ENCODE measurements at places on chromosomes 5 and 9.

DNA sequence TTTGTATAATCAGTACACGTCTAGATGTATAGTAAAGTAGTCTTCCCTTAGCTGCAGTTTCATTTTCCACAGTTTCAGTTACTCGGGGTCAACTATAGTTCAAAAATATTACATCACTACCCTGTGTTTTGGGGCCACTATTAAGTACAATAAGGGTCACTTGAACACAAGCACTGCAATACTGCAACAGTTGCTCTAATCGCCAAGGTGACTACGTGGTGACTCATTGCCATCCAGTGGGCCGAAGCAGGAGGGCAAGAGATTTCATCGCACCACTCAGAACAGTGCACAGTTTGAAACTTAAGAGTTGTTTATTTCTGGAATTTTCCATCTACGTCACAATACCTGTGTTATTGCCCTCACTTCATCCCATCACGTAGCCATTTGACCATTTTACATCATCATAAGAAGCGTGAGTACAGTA is at the start of gene ARL14EPL:
Gene ARL14EPL (plus strand): TSS at position 379 of the 424 bp plus-strand sequence. CDS start 18,994 bp downstream, outside the sequence.
- peak; percentile 1 for DNase-seq

GRCh38 chr9:89706731-89707191 is 101.9 kb downstream of the GADD45G start:
- DNase-seq = no peak

GRCh38 chr5:149047462-149047861 is 15.4 kb downstream of the SH3TC2 start:
- DNase-seq = no peak

DNA sequence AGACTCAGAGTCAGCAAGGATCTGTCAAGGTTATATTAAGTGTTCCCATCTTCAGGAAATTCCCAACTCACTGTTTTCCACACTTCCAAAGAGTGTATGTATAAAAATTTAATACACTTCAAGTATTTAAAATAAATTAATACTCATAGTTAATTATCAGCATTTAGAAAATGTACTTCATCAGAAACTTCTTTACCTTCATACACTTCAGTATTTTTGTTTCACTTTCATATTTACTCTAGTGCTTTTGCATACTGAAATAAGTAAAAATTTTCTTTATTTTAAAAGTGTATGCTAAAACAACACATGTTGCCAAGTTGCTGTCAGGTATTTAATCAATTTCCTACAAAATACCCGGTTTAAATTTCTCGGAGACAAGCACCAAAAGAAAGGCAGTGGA is 16.5 kb downstream of the RICTOR start:
- DNase-seq = no peak

DNA sequence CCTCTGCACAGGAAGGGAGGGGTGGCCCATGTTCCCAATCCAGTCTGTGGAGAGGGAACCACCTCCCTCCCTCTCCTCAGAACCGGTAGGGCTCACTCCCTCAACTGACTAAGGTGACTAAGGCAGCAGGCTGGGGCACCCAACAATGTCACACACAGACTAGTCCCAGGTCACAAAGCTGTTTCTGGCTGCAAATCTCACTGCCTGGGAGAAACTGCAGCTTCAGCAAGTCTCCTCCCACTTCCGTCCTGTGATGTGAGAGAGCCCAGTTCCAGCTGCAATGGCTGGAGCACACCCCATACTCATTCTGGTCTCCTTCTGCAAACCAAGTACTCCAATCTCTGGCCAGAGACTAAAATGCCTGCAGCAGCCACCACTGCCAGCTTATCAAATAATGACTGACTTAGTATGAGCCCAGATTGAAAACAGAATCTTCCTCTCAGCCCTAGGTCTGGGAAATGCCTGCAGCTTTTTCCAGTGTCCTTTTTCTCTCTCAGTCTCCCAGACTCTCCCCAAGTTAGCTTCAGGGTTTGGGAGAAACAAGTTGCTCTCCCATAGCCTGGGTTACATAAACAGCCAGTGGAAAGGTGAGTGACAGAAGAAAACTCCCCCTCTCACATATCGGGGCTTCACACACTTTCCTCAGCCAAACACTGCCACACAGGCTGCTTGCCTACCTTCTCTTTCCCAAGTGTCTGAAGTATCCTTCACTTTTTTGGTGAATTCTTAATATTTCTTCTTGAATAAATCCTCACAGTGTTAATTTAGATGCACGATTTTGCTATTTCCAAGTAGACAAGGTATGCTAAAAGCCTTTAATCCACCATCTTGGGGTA is 247.4 kb upstream of the RASA1 start:
- DNase-seq = no peak

DNA sequence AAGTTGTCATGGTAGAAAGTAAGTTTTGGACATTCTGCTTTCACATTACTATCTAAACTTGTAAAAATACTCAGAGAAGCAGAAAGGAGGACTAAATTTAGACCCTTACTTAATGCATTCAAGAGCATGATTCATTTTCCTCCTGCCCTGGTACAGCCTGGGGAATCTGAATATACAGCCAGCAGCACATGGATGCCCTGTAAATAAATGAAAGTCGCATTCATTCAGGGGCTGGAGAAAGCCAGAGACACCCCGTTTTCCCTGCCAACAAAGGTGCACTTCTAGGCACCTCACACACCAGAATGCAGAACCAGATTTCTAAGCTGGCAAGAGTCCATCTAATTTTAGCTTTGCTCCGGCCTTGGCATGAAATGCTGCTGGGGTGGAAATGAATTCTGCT is 172.7 kb upstream of the KLF9 start:
- no peak for DNase-seq

GRCh38 chr5:102554728-102555127 is 55.9 kb upstream of the SLCO6A1 start:
- DNase-seq = no peak

DNA sequence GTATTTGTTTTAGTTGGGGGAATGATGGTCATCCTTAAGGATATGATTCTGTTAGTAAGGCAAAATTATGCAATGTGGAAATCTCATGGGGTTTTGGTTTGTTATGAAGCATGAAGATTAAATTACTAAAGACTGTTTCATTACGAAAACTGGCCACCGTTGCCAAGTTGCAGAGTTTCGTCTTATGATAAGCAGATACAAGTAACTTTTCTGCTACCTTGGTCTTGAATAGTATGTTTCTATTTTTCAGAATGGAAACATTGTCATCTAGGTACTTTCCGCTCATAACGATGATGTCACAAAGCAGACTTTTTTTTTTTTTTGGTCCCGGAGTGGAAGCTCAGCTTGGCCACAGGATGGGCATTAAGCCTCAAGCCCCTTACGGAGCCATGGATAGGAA is 4.2 kb downstream of the CCNI2 start:
- no peak for DNase-seq

DNA sequence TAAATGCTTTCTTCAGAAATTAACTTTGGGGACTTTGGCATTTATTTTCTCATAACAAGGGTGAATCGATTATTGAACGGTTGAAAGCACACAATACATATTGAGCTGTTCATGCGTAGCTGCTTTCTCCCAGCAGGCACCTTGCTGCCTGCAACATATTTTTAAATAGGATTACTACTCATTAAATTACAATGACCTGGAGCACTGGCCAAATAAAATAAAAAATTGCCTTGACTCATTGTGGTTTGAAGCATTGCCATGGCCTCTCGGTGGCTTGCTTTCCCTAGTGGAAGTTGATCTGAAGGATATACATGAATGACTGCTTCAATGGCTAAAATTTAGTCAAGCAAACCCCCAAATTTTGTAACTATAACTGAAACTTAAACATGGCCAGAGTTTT is 181.6 kb upstream of the NUDT12 start:
- peak; percentile 2 for DNase-seq

GRCh38 chr5:146623666-146624065 is 107.7 kb upstream of the GPR151 start:
- no peak for DNase-seq
